SK-N-SH (cell line): ENCODE measurements at places on chromosomes 1 and 21.

DNA sequence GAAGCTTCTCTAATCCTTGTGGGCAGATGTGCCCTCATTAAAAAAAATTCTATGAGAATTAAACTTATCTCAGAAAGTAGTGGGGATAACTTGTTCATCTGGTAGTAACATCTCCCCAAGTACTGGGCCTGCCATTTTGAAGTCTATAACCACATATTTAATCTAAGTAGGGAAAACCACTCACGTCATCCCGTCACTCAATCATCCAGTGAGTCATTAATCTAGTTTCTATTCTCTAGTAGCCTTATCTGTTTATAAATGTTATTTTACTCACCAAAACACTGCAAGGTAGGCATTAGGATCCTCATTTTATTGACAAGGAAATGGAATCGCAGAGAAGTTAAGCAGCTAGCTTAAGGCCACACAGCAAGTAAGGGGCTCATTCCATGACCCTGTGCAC lies 221.9 kb downstream of the ATG4C start:
- no peak for DNase-seq

DNA sequence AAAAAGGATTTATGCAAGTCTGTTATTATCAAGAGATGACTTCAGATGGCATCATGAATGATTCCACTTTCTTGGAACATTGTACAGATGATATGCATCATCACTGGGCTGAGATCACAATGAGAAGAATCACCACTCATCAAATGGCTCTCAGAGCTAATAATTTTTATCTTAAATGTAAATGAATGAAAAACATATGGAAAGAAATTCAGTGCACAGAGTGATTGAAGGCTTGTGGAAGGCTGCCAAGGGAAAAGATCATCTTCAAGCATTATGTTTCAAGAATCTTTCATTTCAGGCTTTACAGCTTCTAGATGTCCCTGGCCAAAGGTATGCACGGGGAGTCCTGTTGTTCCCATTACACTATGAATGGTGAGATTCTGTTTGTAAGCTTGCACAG lies 955.7 kb downstream of the TTLL7 start:
- DNase-seq: no peak

DNA sequence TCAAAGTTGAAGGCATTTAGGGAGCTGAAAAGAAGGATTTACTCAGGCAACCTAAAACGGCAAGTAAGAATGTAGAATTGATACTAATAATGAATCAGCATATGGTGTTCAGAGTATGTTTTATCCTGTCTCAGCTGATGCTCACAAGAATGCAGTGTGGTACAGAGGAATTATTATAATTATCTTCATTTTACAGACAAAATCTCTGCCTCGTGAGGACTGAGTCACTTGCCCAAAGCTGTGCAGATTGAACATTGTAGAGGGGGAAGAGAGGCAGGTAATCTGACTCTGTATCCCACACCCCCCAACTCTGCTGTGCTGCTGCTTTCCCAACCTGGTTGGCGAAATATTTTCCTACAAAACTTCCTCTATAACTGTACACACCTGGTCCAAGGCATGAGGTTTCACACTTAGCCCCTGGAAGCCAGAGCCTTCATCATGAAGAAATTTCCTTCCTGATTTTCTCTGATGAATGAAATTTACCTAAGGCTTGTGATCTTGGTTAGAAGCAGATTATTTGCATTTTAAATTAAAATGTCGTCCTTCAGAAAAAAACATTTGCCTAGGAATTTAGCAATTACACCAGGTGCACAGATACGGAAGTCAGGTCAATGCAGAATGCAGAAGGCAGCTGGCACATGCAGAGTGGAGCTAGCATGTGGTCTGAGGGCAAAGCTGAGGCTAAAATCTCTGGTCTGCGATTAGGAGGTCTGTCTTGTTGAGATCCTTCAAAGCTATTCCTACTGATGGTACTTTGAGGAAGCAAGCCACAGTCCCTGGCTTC lies 52.8 kb downstream of the DPT start:
- no peak for DNase-seq

GRCh38 chr1:167565922-167566321 lies 12.4 kb upstream of the CREG1 start:
- no peak for DNase-seq

DNA sequence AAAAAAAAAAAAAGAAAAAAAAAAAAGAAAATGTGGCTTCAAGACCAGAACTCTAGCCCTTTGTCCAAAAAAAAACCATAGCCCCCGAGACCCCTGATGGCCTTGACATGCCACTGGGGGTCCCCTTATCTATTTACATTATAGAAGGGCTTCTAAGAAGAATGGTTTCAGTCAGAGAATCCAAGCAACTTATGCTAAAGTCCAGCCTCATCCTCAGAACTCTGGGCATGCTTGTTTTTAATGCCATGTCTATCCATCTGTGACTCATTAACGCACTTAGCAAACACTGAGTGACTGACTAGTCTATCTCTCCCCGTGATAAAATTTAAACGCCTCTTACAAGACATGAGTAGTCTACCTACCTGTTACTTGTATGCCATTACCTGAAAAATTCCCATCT lies 29.3 kb downstream of the ERG start:
- no peak for DNase-seq

DNA sequence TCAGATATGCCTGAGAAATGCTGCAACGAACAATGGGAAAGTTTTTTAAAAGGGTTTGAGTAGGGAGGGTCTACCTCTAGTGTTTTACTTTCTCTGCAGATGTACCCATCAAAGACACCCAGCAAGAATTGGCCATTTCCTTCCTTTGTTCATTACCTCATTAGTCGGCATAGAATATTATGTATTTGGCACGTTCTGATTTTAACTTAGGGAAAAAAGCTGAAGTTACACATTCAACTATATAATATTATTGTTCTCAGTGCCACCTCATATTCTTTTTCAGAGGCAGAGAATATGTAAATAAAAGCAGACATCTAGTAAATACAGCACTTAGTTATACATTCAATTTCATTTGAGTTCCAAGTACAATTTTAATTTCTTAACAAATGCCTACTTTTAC lies 83.7 kb upstream of the PPP2R5A start:
- no peak for DNase-seq

DNA sequence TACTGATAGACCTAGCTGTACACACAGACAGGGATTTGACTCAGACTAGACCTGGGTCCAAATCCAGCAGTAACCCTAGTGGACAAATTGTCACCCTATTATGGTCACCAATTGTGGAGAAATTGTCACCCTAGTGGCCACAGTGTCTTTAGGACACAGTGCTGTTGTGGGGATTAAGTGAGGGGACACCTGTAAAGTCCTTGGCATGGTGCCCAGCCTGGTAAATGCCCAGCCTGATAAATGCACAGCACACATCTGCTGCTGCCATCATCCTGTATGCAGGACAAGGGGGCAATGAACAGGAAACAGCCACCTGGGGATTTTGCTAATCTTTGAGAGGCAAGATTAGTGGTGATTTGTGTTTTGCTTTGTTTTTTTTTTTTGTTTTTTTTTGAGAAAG lies 2.3 kb downstream of the TMEM61 start:
- peak; percentile 46 for DNase-seq

DNA sequence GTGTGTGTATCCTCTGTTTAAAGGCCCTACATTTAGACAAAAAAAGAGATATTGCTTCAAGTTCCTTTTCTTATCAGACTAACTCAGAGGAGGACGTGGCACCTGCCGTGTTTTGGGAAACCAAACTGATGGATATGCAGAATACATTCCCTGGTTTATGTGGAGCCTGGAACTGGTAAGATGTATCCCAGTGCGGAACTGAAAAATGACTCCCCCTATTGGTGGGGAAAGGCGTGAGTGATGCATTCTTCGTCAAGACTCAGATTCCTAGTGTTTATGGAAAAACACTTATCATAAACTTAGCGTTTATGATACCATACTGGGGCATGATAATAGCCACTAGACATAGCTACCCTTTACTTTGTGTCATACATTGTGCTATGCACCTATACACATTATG lies 154.2 kb downstream of the ZNF326 start:
- no peak for DNase-seq

GRCh38 chr1:150156868-150157603 lies 7.3 kb downstream of the PLEKHO1 start:
- no peak for DNase-seq

- no peak for DNase-seq
These were observed 249.2 kb upstream of the KIAA0040 start for GRCh38 chr1:175441791-175442190.

GRCh38 chr1:218390618-218391017 lies 45.5 kb downstream of the TGFB2 start:
- DNase-seq: peak; percentile 29

GRCh38 chr1:167862432-167863076 lies 51.4 kb downstream of the ADCY10 start:
- DNase-seq: no peak

DNA sequence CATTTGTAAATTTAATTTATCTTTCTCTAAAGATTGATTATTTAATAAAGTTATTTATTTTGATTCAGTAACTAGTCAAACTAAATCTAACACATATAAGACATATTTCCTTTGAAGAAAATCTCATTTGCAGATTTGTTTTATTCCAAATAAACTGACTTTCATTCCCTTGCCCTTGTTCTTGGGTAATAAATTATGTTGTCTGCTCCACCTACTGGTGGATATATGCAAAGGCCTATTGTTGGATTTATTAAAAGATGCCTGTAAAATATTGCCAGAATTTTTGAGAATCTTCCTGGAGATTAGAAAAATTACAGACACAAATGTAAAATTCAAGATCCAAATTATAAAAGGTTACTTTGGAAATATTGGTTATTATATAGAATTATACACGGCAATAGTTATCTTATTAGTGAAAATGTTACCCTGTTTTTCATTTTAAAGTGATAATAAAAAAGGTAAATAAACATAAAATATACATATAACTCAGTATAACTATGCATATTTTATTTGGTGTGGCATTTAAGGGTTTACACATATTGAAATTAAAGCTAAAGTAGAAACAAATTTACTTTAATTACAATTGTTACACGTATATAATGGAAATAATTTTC lies 116.1 kb downstream of the SPATA17 start:
- peak; percentile 41 for DNase-seq

DNA sequence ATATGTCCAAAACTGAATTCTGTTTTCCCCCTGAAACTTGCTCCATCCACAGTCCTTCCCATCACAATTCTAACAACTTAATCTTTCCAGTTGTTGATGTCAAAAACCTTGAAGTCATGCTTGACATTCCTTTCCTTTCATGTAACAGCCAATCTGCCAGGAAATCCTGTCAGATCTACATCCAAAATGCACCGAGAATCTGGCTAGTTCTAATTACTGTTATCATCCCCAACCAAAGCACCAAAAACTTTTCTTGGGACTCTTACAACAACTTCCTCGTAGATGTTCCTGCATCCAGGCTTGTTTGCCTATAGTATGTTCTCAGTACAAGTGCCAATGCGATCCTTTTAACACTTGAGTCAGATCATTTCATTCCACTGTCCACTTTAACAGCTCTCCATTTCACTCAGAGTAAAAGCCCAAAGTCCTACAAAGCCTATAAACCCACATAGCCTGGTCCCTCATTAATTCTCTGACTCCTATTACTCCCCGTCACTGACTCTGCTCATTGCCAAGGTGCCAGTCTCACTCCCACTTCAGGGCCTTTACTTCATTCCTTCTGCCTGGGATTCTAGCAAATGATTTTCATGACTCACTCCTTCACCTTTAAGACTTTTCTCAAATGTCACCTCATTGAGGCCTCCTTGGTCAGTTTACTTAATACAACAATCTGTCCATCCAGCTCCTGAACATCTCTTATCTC lies 493.2 kb upstream of the NFIA start:
- no peak for DNase-seq

DNA sequence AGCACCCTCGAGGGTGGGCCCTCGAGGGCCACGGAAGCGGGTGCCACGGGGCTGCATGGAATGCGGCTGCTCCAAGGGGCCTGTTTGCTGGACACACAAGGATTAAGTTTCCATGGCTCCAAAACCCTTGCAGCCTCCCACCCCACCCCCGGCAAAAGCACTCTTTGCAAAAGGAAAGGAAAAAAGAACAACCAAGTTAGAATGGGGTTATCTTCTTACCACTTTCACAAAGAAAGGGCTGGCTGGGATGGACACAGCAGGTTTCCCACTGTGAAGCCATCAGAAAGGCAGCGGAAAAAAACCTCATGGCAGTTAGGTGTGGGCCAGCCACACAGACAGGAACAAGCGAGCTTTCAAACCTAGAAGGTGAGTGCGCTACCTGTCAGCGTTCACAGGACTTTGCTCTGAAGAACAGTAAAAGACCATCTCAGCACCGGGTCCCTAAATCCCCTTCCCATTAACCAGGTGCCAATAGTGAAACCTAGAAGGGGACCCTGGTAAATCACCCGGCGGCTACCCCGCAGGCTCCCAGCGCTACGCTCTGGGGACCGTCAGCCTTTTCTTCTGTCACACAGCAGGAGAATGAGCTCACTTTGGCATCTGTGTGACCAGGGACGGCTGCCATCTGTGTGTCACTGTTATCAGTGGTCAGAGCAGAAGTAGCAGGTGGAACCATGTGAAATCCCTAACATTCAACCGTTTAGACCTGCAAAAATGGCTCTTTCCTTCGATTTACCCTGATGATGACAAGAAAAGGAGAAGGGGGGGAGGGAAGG lies 93.0 kb downstream of the SIM2 start:
- DNase-seq: no peak

DNA sequence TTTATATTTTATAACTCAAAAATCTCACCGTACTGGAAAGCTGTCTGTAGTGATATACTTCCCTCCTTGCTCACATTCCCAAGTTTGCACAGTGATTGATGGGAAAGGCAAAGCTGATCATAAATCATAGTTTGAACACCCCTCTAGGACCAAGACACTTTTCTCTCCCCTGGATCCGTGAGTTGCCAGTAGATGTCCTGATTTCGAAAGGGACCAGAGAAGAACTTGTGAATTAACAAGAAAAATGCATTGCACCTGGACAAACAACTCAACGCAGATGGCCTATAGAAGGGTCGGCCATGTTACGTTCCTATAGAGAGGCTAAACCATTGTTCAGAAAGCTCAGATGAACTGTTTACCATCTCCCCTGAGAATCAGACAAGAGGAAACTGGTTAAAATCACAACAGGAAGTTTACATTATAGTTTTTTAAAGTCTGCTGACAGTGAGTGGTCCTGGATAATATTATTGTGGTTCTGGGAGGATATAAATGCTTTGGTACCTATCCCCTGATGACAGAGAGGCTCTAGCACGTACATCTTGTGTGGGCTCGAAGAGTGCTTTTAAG lies 124.0 kb upstream of the SLC45A1 start:
- no peak for DNase-seq

GRCh38 chr1:61853583-61853982 lies 111.3 kb downstream of the PATJ start:
- DNase-seq: peak; percentile 31

- peak; percentile 49 for DNase-seq
These were observed 6.2 kb downstream of the E2F2 start for GRCh38 chr1:23524716-23525401.

GRCh38 chr1:206905295-206906164 lies 8.3 kb downstream of the IL24 start:
- no peak for DNase-seq

GRCh38 chr1:173484276-173484675 lies 7.1 kb downstream of the PRDX6 start:
- DNase-seq: no peak

- DNase-seq: no peak
These were observed 19.6 kb upstream of the TARDBP start for GRCh38 chr1:10992864-10993263.
